ENCODE measurements at places on chromosomes 7 and 10.
A peak's percentile ranks its signal among the peaks of the same experiment; 100 is the strongest.

- DNase-seq = peak; percentile 27
These were observed 757 bp downstream of the EIF3A start for GRCh38 chr10:119079599-119080520.

DNA sequence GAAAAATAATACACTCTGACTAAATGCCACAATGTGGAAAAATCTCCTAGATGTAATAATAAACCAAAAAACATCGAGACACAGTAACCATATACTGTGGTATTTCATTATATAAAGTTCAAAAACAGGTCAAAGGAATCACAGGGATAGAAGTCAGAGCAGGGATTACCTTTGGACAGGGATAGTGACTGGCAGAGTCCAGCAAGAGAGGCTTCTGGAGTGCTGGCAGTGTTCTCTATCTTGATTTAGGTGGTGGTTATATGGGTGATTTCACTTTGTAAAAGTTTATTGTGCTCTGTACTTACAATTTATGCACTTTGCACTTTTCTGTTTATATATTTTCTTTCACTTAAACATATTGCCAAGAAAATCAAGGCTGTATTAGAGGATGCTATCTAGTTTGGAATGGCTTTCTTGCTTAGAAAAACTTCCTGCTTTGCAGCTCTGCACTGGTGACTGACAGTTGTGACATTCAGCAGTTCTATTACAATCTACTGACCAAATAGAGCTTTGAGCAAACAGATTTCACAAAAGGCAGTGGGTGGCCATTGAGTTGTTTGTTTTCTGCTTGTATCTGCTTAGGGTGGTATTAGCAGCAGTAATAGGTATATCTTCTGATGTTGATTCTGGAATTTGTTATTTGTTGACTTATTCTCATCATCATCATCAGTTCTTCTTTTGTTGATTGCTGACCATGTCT is 263.6 kb upstream of the LRGUK start:
- no peak for DNase-seq

DNA sequence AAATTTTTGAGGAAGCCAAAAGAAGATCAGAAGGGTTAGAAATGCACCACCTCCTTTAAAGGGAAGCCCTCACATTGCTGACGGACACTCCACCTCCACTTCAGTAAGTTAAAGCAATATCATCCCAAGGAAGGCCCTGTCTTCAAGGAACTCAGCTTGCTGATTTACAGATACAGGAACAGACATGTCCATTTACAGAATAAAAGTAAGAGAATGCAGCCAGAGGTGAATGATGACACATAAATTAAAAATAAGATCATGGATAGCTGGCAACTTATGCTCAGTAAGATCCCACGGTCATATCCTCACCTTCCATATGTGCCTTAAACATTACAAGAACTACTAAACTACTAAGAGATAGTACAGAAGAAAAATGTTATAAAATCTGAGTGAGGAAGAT is 20.4 kb downstream of the GRB10 start:
- DNase-seq = no peak

- no peak for DNase-seq
These were observed 3.1 kb downstream of the CYREN start for GRCh38 chr7:135167365-135167917.

- DNase-seq = no peak
These were observed 145.9 kb downstream of the PHTF2 start for GRCh38 chr7:77944183-77945182.

DNA sequence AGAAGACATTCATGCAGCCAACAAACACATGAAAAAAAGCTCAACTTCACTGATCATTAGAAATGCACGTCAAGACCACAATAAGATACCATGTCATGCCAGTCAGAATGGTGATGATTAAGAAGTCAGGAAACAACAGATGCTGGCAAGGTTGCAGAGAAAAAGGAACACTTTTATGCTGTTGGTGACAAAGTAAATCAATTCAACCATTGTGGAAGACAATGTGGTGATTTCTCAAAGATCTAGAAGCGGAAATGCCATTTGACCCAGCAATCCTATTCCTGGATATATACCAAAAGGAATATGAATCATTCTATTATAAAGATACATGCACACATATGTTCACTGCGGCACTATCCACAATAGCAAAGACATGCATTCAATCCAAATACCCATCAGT is 77.6 kb downstream of the C10orf90 start:
- DNase-seq = no peak

DNA sequence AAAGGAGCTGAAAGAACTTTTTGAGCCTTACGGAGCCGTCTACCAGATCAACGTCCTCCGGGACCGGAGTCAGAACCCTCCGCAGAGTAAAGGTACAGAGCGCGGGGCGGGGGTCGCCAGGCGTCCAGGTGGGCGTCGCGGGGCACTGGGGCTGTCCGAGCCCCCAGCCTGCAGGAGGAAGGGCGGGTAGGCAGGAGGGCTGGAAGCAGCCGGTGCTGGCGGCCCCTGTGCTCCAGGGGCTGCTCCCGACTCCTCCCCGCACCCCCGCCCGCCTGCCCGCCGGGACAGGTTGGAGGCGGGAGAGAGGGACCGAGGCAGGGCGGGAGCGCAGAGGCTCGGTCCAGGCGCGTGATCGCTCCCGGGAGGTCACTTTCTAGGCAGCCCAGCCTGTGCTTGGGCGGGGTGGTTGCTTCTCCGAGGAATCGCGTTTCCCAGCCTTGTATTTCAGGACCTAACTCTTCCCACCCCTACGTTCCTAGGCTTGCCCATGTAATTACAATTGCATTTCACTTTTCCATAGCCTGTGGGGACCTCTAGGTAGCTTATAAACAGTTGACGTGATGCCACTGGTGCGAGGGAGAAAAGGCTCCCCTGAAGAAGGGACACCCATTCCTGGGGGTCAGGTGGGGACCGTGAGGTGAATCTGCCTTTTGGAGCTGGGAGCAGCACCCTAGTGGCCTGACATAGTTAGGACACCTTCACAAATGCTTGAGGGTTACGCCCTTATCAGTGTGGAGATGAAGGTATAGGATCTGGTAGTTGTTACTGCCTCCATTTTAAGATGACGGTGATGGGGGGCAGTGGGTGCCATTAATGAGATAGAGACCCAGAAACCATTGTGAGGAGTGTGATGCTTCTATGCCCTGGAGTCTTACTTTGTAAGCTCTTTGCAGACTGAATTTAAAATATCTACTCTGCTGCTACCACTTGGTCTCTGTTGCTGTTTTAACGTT is 148.2 kb downstream of the CELF2 start:
- DNase-seq = no peak

- DNase-seq = no peak
These were observed 132.4 kb downstream of the GRM3 start for GRCh38 chr7:86776136-86776535.

GRCh38 chr7:142418326-142418725 is 160.5 kb upstream of the PRSS58 start:
- no peak for DNase-seq

GRCh38 chr10:77253556-77254064 is 384.0 kb downstream of the KCNMA1 start:
- no peak for DNase-seq

- DNase-seq = no peak
These were observed 102.2 kb downstream of the JCAD start for GRCh38 chr10:29957236-29957635.

DNA sequence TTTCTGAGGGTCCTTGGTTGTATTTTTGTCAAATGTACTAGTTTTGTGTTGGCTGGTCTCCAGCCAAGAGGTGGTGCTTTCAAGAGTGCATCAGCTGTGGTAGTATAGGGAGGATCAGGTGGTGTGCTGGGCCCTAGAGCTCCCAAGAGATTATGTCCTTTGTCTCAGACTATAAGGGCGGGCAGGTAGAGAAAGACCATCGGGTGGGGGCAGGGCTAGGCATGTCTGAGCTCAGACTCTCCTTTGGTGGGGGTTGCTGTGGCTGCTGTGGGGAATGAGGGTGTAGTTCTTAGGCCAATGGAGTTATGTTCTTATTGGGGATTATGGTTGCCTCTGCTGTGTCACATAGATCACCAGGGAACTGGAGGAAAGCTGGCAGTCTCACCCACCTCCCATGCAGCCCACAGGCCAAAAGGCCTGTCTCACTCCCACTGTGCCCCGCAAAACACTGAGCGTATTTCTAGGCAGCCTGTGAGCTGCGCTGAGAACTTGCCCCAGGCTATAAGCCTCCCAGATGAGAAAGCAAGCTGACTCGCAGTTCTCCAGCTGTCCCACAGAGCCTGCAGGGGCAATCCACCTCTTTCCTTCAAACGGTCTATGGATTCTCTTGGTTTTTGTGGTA is 1066.7 kb downstream of the GRM8 start:
- no peak for DNase-seq

DNA sequence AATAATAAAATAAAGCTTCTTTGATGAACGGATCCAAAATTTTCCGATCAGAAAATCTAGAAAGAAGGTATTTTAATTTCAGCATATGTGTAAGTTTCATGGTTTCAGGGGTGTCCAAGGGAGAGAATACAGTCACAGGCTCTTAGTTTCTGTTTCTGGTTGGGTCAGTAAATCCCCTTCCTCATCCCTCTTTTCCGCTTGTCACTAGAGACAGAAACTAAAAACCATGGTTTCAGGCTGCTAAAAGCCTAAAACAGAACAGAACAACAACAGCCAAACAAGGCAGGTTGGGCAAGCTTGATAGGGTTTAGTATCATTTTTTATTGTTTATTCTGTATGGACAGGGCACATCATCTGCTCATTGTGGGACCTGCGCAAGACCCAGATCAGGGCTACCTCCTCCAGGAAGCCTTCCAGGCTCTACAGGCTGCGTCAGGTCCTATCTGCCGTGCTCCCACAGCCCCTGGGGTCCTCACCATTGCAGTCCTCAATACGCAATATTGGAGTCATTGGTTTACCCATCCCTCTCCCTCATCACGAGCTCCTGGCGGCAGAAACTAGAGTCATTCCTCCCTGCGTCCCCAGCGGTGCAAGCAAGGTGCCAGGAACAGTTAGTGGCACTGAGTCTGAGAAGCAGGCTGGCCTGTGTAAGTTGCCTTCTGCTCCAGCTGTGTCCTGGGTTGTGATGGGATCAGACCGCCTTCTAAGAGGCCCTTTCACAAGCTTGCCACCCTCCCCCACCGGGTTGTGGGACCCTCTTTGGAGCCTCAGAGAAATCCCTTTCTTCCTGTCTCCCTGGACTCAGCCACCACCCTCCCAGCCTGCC is 70.2 kb upstream of the CUX1 start:
- DNase-seq = no peak

GRCh38 chr7:30252885-30253795 is 31.3 kb upstream of the ZNRF2 start:
- DNase-seq = no peak

DNA sequence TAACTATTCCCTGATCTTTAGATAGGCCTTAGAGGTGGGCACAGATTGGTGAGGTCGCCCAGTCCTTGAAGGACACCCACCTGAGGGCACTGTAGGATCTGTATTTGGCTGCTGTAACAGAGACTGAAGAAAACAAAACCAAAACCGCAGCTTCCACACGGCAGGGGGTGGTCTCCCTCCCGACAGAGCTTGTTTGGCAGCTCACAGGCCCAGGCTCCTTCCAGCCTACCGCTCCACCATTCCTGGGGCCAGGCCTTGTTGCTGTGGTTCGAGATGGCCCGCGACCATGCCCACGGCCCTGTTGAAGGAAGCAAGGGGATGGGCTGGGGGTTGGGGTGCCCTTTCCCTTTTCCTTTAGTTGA is 30.4 kb downstream of the ZNF783 start:
- no peak for DNase-seq

DNA sequence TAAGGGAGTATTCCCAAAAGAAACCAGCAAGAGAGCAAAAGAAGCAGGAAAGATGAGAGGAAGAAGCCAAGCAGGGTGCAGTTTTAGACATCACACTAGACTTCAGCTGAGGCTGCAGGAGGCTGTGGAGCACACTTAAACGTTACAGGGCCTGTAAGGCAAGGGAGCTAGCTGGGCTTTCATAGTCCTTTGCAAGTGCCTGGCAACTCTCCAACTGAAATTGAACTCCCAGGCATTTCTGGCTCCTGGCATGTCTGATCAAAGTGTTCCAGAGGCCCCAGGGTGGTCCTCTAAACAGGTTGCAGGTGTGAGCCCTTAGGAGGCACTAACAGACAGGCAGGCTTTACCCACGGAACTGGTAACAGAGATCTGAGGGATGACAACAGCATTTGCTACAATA is 750.2 kb downstream of the XPNPEP1 start:
- no peak for DNase-seq

DNA sequence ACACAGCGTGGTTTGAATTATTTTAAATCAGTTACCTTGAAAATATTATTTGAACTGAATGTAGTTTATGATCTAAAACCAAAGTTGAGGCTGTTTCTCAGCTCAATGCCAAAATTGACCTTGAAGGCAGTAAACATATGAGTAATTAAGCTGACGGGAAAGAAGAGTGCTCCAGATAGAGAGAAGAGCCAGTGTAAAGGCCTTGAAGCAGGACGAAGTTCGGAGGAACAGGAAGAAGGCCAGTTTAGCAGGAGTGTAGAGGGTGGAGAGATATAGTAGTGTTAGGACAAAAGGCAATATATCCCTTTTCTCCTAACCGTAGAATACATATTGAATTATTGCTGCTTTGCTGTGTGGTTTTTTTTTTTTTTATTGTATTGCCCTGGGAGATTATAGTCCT is 63.2 kb downstream of the CYP51A1 start:
- DNase-seq = no peak

DNA sequence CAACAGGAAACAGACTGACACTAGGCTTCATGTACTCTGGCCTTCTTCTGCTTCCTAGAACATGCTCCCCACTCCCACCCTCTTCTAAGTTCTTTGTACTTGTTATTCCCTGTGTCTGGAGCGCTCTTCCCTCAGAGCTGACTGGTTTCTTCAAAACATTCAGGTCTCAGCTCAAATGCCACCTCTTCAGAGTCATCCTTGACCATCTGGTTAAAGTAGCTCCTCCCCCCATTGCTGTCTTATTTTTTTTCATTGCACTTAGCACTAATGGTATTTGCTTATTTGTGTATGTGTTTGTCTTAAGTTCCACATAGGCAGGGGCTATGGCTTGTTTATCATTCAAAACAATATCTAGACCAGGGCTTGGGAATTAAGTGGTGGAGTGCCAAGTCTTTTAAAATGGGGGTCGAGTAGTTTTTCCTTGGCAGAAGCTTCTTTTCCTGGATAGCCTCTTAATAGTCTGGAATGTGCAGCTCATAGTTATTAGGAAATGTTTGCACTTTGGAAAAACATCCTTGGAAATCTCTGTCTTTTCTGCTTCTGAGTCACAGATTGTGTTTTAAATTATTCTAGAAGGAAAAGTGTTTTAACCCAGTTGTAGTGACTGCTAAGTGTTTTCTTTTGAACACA is 60.0 kb downstream of the RALA start:
- DNase-seq = peak; percentile 56

GRCh38 chr10:14276210-14276609 is 54.5 kb downstream of the FRMD4A start:
- DNase-seq = no peak

- DNase-seq = no peak
These were observed 22.4 kb downstream of the KCNH2 start for GRCh38 chr7:150955519-150956394.

DNA sequence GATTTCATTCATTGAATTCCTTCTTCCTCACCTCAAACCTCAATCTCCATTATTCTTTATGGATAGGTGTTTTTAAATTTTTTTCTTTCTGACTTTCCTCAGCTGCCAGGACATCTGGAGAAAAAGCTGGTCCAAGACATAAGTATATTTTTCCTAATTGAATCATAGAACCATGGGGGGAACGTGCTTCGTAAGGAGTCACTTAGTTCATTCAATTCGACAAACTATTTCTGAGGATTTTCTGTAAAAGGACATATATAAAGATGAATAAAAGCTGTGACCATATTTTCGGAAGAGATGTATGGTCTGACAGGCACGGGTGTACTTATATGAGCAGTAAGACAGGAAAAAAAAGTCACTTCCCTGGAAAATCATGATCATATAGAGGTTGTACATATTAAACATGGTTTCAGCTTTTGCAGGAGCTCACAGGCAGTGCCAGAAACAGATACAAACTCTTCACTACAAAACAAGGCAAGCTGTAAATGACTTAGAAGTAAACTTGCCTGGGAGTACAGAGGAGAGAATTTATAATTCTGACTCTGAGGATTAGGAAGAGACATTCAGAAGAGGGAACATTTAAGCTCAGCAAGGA is 88.2 kb upstream of the EGR2 start:
- no peak for DNase-seq

Data from GM04503 (cell line).